ENCODE measurements at places on chromosomes 11 and 22. TPM values are rescaled to one million over a fixed set of nuclear protein-coding genes. Genes with fewer than 3 reads are reported as not detected.
A peak's percentile ranks its signal among the peaks of the same experiment; 100 is the strongest.

GRCh38 chr22:26835929-26836528 is 178.6 kb downstream of the MIAT start:
- DNase-seq, result no peak

- DNase-seq, result no peak
Measured at GRCh38 chr11:31815711-31816467, 4.8 kb upstream of the PAX6 start.

GRCh38 chr11:59225017-59225416 is 12.3 kb upstream of the MPEG1 start:
- no peak for DNase-seq

- DNase-seq, result no peak
Measured at GRCh38 chr11:45810431-45811108, 5.6 kb downstream of the SLC35C1 start.

- DNase-seq, result no peak
Measured at GRCh38 chr11:74671520-74672196, 59.6 kb downstream of the CHRDL2 start.

DNA sequence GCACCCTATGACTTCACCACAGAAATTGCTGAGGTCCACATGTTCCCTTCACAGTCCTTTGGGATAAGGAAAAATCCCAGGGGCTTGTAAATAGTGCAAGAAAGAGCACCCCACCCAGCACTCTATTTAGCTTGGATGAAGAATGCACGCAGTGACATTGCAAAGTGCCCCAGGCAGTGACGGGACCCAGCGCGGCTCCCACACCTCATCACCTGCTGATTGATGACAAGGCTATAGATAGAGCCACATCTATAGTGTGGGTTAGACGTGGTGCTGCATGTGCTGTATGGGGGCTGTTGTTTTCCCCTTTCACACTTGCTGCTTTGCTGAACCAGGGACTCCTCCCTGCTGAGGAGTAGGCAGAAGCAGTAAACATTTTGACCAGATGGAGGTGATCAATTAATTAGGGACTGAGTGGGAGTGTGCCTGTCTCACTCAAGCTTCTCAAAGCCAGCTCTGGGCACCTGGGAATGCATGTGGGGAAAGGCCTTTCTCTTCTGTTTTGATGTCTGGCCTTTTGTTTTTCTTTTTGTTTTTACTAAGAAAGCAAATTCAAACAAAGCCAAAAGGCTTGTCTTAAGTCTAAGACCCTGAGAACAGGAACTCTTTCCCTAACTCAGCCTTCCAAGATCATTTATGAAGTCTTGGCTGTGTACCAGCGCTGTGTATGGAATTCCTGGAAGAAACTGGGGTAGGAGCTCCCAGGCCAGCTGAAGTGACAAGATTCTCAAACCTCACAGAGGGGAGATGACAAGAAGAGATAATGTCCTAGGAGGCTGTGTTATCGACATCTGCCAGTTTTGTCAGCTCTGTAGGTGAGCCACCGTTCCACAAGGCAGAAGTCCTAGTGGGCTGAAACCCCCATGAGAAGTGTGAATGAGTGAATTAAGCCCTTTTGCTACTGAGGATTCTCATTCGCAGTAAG is 219.7 kb downstream of the BARX2 start:
- no peak for DNase-seq

- no peak for DNase-seq
Measured at GRCh38 chr22:45422237-45422983, 8.9 kb downstream of the RIBC2 start.

DNA sequence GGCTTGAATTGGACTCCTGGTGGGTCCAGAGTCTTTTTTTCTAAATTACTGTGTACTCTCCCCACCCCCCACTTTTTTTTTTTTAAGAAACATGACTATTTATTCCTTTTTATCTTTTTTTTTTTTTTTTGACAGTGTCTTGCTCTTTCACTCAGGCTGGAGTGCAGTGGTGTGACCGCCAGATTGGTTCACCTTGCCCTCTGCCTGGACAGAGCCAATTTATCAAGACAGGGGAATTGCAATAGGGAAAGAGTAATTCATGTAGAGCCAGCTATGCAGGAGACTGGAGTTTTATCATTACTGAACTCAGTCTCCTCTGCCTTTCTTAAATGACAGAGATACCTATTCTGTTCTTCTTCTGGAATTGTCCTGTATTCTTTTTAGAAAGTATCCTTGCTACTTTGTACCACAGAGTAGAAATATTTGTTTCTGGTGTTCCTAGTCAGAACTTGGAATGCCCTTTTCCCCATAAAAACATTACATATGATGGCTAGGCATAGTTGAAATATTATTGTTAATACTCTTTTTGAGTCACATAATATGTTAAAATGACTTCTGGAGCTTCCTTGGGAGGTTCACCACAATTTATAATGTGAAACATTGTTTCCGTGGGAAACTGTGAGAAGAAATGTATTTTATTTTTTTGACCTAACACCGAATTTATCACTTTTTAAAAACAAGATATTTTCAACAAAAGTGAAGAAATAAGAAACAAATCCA is 95.6 kb downstream of the UVRAG start:
- DNase-seq, result no peak

- no peak for DNase-seq
Measured at GRCh38 chr11:104870910-104871309, 27.4 kb downstream of the CASP12 start.

DNA sequence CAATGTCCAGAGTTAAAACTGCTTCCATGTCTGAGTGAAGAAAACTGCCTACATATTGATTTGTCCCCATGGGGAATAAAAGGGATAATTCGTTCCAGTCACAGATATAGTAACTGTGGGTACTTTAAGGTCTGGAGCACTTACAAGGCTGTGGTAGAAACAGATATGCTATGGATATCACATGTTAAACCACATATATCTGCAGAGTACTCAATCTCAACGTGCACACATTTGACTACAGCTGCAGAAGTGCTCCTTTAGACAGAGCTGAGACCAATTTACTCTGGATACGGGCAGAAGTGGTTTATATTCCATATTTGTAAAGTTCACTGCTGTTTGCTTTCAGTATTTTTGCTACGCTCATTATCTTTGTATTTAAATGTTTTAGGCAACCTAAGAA is 9.7 kb upstream of the MS4A2 start:
- DNase-seq, result no peak

GRCh38 chr11:5380740-5381342 is 2.8 kb upstream of the OR51M1 start:
- DNase-seq, result no peak

- no peak for DNase-seq
Measured at GRCh38 chr11:14270690-14271542, 88.1 kb downstream of the RRAS2 start.

DNA sequence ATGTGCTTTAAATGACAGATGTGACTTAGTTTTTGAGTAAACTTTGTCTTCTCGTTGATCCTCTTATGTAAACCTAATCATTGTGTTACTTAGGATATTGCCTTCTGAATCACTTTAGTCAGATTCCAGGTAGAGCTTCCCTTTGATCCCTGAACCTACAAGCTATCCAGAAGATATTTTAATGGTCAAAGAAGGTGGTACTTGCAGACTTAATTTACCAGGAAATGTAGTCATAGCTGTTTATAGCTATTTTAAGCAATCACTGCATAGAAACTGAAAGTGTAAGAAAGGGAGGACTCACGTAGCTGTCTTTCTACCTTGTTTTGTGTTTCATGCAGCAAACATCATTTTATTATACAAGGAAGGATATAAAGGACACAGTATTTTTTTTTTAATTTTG is 189.5 kb downstream of the DDX10 start:
- no peak for DNase-seq

- DNase-seq, result no peak
Measured at GRCh38 chr11:113111156-113111555, 149.9 kb downstream of the NCAM1 start.

GRCh38 chr11:83241291-83241946 is 44.7 kb downstream of the CCDC90B start:
- peak; percentile 31 for DNase-seq

- no peak for DNase-seq
Measured at GRCh38 chr11:112401036-112401769, 140.5 kb upstream of the PLET1 start.

DNA sequence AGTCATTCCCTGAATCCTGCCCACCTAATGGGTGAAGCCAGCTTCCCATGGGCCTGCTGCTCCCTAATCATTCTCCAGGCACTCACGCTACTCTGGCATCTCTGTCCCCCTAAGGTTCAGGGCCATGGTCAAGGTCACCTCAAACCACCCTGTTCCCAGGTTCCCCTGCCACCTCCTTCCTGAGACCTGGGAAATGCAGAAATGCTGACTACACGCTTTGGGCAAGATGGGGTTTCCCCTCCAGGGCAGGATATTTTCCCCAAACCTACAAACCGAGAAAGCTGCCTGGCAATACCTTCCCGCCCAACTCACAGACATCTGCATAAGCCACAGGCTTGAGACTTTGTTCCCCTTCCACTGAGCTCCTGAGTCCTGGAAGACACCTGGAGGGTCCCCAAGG is 97.6 kb downstream of the FEZ1 start:
- no peak for DNase-seq

The BIK gene
- total RNA-seq, result 28.5 TPM

The CDHR5 gene
- not detected for total RNA-seq

The IL17REL gene
- total RNA-seq, result not detected

The CARS1 gene
- total RNA-seq, result 92.1 TPM

The MYBPC3 gene
- not detected for total RNA-seq

The CTSW gene
- total RNA-seq, result not detected

The ZNF202 gene
- 10.5 TPM for total RNA-seq

The CRELD2 gene
- 68.2 TPM for total RNA-seq

The DSCAML1 gene
- total RNA-seq, result 0.21 TPM

The APOA5 gene
- total RNA-seq, result not detected

The B3GAT1 gene
- total RNA-seq, result 0.48 TPM

The APOBEC3F gene
- 8.7 TPM for total RNA-seq

The THY1 gene
- 9.7 TPM for total RNA-seq

The MS4A12 gene
- total RNA-seq, result not detected

The ACR gene
- total RNA-seq, result not detected

The CLCF1 gene
- 33.1 TPM for total RNA-seq

The F2 gene
- total RNA-seq, result not detected

The UBASH3B gene
- total RNA-seq, result 45.4 TPM

The PRDM10 gene
- 7.1 TPM for total RNA-seq
